ENCODE measurements at places on chromosomes 1 and 21. TPM values are rescaled to one million over a fixed set of nuclear protein-coding genes. Genes with fewer than 3 reads are reported as not detected.

DNA sequence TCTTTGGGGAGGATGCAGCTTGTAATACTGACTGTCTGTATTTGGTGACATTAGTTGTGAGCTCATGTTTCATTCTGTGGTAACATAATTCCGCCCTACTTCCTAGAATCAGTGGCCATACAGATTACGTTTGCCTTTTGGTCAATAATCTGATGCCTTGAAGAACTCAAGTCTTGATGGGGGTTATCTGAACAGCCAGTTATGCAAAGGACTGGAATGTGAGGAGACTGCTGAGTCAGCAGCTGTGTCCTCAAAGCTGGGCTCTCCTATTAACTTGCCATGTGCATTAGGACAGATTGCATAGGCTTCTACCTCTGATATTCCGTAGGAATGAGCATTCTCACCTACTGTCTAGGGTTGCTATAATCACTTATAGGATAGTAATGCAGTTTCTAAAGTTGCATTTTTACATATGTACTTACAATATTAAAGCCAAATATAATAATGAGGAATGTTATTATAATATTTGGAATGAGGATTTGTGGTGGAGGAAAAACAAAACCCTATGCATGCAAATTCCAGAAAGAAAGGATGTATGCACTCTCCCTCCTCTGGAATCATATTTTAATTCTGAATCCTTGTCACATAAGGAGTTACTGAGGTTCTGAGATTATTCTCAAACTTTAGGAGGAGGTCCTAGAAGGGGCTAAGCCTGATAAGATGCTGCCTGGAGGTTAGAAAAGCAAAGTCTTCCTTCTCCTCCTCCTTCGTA is 116.0 kb downstream of the NOS1AP start:
- DNase-seq = no peak

DNA sequence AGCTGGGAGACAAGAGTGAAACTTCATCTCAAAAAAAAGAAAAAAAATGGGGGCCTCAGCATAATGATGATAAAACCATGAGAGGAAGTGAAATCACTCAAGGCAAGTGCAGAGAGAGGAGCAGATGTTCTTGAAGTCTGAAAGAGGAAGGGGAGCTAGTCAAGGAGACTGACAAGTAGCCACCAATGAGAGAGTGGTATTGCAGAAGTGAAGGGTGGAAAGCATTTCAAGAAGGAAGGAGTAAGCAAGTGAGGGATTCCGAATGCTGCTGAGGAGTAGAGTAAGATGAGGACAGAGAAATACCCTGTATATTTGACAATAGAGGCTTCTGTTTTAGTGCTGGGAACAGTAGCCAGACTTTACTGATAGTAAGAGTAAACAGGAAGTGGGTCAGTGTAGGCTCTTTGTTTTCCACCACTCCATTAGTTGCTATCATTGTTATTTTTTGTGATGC is 2.9 kb downstream of the TATDN3 start:
- no peak for DNase-seq

DNA sequence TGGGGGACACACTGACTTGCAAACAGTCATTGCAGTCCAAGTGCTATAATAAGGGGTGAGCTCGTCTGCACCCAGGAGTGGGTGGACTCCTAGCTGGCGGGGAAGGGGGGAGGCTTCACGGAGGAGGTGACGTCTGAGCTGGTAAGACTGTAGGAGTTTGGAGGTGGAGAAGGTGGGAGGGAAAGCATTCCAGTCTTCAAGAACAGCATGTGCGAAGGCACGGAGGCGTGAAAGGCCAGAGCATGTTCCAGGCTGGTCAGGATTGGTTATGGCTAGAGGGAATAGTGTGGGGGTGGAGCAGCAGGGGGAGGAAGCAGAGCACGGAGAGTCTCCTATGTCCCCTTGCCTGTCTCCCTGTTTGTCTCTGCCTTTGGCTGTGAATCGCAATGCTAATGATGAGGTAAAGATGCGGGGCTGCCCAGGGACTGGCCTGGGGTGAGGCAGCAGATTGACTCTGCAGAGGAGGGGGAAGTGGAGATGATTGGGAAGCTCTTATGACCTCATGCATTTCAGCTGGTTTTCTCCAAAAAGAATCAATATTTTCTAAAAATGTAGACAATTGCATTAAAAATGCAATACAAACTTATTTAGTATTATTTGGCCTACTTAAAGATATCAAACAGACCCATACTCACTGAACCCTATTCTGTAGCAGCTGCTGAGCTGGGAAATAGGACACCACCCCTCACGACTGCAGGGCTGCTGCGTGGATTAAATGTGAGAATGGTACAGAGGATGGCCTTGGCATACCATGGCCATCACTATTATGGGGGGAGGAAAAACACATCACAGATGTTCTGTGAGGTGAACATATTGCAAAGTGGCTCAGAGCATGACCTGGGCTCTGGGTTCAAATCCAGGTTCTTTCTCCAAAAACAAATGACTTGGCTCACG is 2.6 kb upstream of the ZNF436 start:
- no peak for DNase-seq

DNA sequence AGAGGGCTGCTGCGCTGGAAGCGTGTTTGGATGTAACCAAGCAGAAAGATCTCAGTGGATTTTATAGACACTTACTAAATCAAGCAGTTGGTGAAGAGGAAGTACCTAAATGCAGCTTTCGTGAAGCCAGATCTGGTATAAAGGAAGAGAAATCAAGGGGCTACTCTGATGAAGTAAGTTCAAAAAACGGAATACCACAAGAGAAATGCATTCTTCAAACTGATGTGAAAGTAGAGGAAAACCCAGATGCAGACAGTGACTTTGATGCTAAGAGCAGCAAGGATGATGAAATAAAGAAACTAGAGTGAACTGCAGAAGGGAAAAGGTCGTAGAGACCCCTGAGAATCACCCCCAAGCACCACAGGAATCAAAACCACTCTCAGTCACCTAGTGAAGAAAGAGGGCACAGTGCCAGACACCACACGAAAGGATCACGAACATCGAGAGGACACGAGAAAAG is 40.8 kb upstream of the NEXN start:
- DNase-seq = no peak

GRCh38 chr21:41948078-41948895 is 5.5 kb downstream of the C2CD2 start:
- DNase-seq = no peak

DNA sequence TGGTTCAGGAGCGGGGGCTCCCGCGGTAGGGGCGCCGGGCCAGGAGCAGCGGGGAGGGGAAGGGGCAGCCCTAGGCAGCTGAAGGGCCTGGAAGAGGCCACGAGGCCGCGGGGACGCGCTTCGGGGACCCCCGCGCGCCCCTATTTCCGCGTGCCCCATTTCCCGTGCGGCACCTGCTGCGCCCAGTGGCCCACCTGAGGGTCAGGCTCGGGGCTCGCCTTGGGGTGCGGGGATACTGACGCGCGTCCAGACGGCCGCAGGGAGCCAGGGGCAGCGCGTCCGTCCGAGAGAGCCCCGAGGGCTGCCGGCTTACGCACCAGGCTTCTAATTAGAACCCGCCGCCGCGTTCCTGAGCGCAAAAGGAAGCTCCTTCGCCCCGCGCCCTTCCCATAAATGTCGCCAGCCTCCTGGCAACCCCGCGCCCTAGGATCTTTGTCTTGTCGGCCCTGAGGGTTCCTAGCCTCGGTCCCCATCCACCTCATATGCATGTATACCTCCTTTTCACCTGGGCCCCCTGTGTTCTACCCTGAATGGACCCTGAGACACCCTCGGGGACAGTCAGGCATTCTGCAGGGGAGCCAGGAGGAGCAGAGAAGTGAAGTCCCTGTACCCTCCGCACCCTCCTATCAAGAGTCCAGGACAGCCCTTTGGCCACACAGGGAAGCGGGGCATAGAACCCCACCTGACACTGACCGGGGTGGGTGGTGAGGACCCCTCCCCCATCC is 1.8 kb downstream of the WNT3A start:
- DNase-seq = no peak

The PLA2G2A gene
- total RNA-seq = 165 TPM

The OR2L13 gene
- total RNA-seq = not detected

The MAP10 gene
- 4.0 TPM for total RNA-seq

Measured in ureter (tissue), 1 donor.